ENCODE measurements at places on chromosomes 7 and 10. TPM values are rescaled to one million over a fixed set of nuclear protein-coding genes. Genes with fewer than 3 reads are reported as not detected.

DNA sequence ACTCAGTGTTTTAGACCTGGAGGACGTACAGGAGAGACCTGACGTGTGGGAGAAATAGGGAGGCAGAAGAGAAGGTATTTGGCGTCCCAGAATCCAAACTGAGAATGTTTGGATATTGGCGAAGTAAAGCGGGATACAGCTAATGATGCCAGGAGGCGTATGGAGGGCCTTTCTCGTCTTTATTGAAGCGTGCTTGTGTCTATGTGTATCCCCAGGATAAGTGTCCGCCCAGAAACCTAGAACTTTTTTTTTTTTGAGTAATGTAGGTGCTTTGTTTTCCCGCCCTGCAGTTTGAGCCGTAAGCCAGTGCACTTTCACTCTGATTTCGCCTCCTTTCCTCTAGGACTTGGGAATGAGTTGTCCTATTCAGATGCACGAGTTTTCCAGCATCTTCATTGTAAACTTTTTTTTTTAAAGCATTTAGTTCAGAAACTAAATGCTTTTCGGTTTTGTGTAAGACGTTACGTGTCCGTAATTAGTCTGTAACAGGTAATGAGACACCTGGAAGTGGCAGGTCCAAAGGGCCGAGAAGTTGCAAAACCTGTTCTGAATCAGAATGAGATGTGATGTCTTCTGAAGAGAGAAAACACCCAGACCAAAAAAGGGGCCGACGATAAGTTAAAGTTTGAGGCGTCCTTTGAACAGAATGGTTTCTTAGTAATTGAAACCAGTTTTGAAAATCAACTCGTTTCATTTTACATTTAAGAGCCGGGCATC, 746 bp downstream of the ARL5B start:
- H3K36me3 ChIP-seq = no peaks in the 10 kb centered on the region
- peak; percentile 78 for DNase-seq
- H3K27ac ChIP-seq = peak overlapping the region; percentile 91
- peak overlapping the region; percentile 89 for H3K4me3 ChIP-seq
- H3K27me3 ChIP-seq = no peaks in the 10 kb centered on the region
- peaks cover 15% of the 10 kb centered on the region for H3K4me1 ChIP-seq

DNA sequence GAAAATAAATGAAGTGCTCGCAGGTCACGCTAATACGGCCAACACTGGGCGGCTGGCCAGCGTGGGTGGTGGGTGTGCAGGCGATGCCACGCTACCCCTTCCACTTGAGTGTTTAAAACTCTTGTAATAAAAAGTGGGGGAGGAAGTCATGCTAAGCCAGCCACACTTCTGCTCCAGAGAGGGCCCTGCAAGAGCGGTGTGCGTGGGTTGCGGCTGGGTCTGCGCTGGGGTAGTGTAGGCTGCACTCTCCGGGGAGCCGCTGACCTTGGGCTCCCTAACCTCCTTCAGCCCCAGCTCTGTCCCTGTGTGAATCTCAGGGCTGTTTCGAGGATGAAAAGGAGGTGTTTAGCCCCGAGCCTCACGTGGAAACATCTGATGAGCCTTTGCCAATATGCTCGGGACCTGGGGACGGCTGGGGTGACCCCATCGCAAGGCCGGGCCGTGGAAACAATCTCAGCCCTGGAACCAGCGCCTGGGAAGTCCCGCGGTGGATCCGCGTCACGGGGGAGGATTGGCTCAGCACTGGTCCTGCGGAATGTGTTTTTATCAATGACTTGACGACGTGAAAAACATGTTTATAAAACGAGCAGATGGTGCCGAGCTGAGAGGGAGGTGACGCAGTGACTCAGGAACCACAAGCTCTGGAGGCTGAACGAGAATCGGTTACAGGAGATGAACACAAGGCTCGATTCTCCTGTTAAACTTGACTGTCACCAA, 278.5 kb downstream of the DNAJB6 start:
- H3K27ac ChIP-seq = no peak overlapping the region
- no peaks in the 10 kb centered on the region for H3K4me1 ChIP-seq
- peaks cover 96% of the 10 kb centered on the region for H3K27me3 ChIP-seq
- H3K36me3 ChIP-seq = no peaks in the 10 kb centered on the region

DNA sequence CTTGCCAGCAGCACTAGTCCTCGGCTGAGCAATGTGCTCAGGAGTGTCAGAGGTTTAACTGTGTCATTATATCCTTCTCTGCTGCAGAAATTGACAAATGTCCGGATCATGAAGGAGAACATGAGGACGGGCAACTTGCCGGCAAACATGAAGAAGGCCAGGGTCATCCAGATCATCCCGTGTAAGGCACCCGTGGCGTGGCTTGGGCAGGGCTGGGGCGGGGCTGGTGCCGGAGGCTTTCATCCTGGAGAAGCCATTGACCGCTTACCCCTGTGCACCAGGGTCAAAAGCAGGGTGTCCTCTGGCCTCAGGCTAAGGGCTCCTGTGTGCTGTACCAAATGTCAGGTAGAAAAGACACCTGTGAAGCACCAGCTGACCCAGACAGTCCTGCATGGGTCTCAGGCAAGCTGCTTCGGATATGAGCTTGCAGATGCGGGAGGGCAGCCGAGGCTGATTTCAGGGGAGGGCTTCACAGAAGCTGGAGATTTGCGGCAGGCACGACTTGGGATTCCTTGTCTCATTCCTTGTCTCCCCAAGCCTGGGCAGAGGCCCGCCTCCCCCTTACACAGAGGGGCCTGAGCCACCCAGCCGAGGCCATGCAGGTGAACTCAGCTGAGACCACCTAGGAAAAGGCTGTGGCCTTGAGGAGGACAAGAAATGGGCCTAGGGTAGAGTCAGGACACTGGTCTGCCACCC, 55.4 kb downstream of the MKI67 start:
- H3K27ac ChIP-seq = no peak overlapping the region
- H3K27me3 ChIP-seq = no peaks in the 10 kb centered on the region
- no peak overlapping the region for H3K4me3 ChIP-seq

DNA sequence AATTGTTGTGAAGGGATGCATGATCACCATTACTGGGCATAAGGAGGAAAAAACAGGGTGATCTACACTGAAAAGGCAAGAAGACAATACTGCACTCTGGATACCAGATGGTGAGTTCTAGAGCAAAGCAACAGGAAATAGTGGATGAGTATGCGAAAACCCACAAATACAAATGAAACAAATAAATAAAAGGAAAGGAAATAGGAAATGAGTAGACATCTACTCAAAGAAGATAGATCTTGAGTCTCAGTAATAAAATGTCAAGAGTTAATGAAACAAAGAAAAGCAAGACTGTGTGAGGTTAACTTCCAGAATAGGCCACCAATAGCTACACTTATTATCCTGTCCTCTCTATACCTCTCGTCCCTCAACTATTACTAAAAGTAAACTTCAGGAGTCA, 11.7 kb downstream of the ORC5 start:
- H3K4me1 ChIP-seq = no peaks in the 10 kb centered on the region
- H3K27me3 ChIP-seq = no peaks in the 10 kb centered on the region

DNA sequence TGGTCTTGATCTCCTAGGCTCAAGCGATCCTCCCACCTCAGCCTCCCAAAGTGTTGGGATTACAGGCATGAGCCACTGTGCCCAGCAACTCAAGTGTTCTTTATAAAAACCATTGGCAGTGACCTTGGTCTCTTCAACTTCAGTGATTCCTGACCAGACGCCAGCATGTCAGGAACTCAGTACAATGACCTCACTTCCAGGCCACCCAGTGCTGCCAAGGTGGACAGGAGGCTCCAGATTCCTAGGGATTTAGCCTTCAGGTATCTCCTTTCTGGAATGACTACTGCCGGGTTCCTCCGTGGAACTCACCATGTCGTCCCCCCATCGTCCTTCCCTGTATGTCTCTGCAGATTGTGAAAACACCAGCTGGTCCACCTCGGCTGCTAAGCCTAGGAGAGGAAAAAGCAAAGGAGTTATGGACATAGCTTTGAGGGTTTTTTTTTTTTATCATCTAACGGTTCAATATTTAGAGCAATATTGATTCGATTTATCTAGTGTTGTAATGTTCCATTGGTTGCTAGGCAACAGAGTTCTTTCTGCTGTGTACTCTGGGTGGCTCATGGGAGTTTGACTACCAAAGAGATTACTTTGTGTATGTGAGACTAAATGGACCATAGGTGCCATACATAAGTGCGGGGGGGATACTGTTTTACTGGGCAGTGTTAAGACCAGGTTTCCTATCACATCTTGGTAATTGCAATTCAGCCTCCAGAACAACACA, 425.8 kb upstream of the AUTS2 start:
- H3K4me1 ChIP-seq = no peaks in the 10 kb centered on the region
- H3K36me3 ChIP-seq = no peaks in the 10 kb centered on the region
- no peak overlapping the region for H3K4me3 ChIP-seq
- DNase-seq = no peak
- H3K27ac ChIP-seq = no peak overlapping the region

DNA sequence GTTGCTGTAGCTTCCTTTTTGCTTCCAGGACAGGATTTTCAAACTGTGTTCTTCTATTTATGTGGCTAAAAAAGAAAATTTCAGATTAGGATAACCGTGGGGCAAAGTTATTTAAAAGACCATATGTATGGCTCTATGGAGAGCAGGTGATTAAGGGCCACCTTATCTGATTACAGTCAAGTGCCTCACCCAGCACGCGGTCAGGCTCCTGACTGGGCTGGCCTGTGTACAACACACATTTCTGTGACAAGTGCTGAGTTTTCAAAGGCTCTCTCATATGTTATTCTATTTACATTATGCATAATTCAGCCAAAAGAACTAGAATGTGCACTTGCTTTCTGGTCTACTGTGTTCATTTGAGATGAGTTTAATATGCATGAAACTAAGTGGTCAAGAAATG, 547.4 kb downstream of the PHTF2 start:
- H3K4me3 ChIP-seq = no peak overlapping the region
- H3K27me3 ChIP-seq = no peaks in the 10 kb centered on the region
- no peaks in the 10 kb centered on the region for H3K36me3 ChIP-seq
- no peak overlapping the region for H3K27ac ChIP-seq
- no peaks in the 10 kb centered on the region for H3K4me1 ChIP-seq
- no peak for DNase-seq

NXPH1 gene
- not detected for total RNA-seq

All from PC-9 (cell line).